Stimulated activated CD8-positive, alpha-beta memory T cell treated with anti-CD3 and anti-CD28 coated beads, Interleukin-7, amount 100 ng/mL, for 4 hours (primary cell): ENCODE measurements at places on chromosomes 2 and 18.

DNA sequence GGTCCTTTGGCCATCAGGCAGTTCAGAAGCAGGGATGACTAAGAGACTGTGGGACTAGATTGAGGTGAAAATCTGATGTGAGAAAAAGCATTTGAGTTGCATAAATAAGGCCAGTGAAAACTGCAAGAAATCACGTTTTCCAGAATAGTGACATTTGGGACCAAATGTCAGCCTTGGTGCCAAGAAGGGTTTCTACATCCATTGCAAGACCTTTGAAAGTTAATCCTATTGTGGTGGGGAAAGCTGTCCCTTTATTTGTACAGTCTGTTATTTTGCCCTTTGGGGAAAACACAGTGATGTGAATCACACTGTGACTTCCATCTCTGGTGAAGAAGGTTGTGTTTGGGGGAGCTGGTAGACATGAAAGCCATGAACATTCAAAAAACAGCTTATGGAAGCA, 153.5 kb upstream of the SIX2 start:
- DNase-seq: no peak

- DNase-seq: no peak
Measured at GRCh38 chr2:150643114-150643725, 155.8 kb upstream of the RND3 start.

DNA sequence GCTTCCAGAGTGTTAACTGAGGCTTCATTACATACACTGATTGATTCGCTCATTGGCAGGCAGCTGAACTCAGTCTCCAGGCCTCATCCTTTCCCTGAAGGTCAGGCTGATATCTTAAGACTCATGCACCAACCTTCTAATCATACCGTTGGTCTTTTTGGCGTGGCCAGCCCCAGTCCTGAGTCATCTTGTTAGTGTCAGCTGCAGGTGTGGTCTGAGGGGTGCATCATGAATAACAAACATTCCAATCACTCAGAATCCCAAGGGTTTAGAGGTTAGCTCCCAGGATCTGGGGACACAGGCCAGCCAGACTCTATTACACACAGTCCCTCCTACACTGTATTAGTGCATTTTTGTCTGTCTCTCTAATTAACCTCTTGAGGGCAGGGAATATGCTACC, 271.5 kb downstream of the HRH4 start:
- no peak for DNase-seq

GRCh38 chr2:18924386-18924785, 335.0 kb upstream of the NT5C1B start:
- DNase-seq: no peak

- DNase-seq: no peak
Measured at GRCh38 chr2:61356261-61356957, 114.5 kb downstream of the USP34 start.

DNA sequence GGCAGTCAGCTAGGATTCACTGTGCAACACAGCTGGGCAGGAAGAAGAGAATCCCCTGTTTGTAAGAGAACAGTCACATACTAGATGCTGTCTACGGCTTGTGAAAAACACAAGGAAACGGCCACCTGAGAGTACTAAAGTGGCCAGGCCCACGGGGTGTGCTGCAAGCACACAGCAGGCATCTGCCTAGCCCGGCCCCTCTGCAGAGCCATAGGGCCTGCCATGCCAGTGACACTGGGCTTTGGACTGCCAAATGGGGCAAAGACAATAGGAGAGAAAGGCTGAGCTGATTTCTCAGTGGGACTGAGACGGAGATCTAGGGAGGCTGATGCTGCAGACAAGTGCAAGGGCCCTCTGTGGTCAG, 10.3 kb downstream of the TUBB6 start:
- no peak for DNase-seq

GRCh38 chr2:188292348-188293239, 920 bp downstream of the GULP1 start:
- DNase-seq: no peak

- no peak for DNase-seq
Measured at GRCh38 chr2:176768185-176768584, 444.4 kb upstream of the HNRNPA3 start.

- DNase-seq: no peak
Measured at GRCh38 chr2:198004921-198005829, 200.8 kb downstream of the PLCL1 start.

DNA sequence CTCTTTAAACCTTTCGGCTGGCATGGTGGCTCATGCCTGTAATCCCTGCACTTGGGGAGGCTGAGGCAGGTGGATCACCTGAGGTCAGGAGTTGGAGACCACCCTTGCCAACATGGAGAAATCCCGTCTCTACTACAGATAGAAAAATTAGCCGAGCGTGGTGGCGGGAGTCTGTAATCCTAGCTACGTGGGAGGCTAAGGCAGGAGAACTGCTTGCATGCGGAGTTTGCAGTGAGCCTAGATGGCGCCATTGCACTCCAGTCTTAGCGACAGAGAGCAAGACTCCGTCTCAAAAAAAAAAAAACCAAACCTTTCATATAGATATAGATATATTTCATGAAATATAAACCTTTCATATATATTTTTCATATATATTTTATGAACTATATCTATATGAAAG, 864.7 kb downstream of the TRIB2 start:
- no peak for DNase-seq

DNA sequence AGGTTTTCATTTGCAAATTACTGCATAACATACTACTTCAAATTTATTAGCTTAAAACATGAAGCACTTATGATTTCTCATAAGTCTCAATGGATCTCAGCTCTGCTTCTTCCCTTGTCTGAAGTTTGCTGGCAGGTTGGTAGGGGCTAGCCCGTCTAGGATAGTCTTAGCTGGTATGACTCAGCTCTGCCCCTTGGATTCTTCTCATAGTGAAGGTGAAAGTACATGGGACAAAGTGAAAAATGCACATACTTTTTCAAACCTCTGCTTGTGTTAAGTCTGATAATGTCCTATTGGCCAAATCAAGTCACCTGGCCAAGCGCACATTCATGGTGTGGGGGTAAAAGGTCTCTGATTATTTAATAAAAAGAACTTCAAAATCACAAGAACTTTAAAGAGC, 184.8 kb upstream of the VWC2L start:
- no peak for DNase-seq

DNA sequence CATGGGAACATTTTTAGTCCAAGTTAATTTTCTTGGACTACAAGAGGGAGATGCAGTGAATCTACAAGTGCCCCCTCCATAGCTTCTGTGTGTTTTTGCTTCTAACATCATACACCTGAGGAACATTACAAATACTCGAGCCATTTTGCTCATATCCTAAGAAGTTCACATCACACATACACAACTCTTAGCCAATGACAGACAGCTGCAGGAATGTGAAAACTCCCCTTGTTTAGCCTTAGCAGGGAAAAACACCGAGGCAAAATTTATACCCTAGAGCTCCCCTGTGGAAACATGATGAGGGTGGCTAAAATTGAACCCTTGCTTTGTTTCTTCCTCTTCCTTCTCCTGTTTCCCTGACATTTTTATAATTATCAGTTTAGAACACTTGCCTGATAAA, 928.3 kb upstream of the NRXN1 start:
- DNase-seq: no peak

DNA sequence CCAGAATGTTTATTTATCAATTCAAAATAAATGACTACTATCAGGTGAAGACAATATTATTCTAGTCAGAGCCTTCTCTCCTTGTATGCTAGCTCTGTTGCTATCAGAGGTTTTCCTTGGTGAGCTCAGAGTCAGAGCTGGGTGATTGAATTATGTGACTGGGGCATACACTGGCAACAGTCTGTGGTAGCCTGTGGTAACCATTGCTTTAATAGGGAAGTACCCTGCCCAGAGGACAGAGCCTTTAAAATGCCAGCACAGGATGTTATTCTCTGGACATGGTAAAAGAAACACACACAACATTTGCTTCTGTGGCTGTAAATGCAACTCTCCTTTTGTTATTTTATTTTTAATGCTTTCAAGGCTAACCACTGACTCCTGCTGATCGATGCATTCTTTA, 124.7 kb downstream of the PPP1R1C start:
- no peak for DNase-seq

GRCh38 chr18:417495-417894, 83.0 kb downstream of the COLEC12 start:
- DNase-seq: no peak

DNA sequence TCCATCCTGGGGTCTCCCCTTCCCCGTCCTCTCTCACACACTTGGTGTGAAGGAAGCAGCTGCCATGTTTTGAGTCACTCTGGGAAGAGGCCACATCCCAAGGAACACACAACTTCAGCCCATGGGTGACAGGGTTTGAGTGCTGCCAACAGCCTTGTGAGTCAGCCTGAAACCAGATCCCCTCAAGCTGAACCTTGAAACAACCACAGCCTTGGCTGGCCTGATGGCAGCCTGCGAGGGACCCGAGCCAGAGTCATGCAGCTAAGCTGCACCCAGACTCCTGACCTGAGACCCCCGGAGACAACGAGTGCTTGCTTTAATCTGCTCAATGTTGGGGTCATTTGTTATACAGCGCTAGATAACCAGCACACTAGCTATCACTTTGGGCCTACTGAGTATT, 19.3 kb upstream of the MC2R start:
- DNase-seq: no peak

DNA sequence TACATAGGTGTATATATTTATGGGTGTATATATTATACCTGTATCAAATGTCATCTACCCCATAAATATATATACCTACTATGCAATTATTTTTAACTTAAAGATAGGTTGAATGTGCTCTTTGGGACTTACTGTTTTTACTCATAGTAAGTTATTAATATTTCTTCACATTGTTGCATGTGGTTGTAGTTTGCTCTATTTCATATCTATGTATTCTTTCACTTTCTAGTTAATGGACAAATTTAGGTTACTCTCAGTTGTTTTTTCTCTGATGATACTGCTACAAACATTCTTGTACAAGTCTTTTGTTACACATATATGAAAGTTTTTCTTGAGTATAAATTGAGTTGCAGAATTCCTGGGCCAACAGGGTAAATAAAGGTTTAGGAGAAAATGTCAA, 601.8 kb upstream of the ID2 start:
- DNase-seq: no peak
